Fibroblast of gingiva (primary cell): ENCODE measurements at places on chromosomes 13 and 19.

DNA sequence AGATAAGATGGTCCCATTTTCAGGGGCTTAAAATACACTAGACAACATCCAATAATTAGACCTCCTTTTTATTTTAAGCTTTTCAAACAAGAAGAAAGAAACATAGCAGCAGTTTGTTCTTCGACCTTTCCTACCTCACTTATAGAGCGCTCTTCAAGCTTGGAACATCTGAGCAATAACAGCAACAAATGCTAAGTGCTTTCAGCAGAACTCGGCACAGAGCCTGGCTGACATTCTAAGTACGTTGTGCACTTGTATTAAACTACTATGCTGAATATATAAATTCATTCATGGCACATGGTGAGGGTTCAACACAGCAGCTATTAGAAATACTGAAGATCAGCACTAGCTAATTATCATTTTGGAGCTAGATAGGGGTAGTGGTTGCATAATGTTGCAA, 256.1 kb upstream of the MAB21L1 start:
- no peak for DNase-seq

GRCh38 chr19:44894946-44895345, 3.9 kb downstream of the TOMM40 start:
- DNase-seq = no peak

- no peak for DNase-seq
Observed at GRCh38 chr19:1657746-1658145, 5.3 kb upstream of the TCF3 start.

GRCh38 chr19:29745253-29745652, 30.2 kb upstream of the C19orf12 start:
- DNase-seq = no peak
